ENCODE measurements at places on chromosomes 6 and 20.

DNA sequence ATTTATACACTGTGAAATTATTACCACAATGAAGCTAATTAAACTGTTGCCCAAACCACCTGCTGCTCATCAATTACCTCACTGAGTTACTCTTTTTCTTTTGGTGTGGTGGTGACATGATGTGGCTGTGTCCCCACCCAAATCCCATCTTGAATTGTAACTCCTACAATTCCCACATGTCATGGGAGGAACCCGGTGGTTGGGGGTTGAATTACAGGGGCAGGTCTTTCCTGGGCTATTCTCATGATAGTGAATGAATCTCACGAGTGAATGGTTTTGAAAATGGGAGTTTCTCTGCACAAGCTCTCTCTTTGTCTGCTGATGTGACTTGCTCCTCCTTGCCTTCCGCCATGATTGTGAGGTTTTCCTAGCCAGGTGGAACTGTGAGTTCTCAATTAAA lies 145.0 kb downstream of the LRRC1 start:
- DNase-seq, result no peak

GRCh38 chr6:166433096-166433495 lies 50.4 kb upstream of the MPC1 start:
- DNase-seq, result no peak

DNA sequence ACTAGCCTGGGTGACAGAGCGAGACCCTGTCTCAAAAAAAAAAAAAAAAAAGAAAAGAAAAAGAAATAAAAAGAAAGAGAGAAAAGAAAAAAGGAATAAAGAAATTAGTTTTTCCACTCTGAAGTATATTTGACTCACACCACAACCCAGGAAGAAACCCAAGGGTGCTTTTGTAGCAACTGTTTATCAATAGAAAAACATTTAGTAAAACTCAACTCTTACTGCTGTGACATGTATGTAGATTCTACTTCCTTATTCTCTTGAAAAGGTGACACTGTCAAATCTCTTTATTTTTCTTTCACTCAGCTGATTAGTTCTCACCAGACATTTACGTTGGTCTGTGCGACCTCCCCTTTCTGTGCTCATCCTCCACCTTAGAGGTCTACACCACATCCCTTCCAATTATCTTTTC lies 99.9 kb upstream of the SHLD1 start:
- no peak for DNase-seq

DNA sequence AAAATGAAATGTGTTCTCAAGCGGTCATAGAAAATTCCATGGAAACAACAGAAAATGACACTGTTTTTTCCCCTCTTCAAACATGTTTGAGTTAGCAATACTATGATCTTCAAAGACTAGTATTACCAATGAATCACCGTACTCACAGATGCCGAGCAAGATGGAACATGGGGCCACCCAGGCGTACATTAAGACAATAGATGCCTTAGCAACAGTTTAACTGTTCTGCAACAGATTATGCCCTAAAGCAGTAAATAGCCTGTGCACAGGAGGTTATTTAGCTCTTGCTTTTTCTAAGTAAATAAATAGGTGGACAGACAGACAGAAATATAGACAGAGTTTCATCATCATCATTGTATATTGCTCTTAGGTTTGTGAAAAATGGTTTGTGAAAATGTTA lies 284.0 kb upstream of the DEFB112 start:
- DNase-seq, result no peak

GRCh38 chr6:106154326-106154725 lies 68.2 kb downstream of the PRDM1 start:
- no peak for DNase-seq

Data from activated CD8-positive, alpha-beta memory T cell treated with anti-CD3 and anti-CD28 coated beads for 4 hours (primary cell).